NK-92 treated with Interleukin-12 subunit alpha and Interleukin-12 subunit beta, amount 100 ng/mL, for 24 hours (cell line): ENCODE measurements at places on chromosomes 2 and 18.

DNA sequence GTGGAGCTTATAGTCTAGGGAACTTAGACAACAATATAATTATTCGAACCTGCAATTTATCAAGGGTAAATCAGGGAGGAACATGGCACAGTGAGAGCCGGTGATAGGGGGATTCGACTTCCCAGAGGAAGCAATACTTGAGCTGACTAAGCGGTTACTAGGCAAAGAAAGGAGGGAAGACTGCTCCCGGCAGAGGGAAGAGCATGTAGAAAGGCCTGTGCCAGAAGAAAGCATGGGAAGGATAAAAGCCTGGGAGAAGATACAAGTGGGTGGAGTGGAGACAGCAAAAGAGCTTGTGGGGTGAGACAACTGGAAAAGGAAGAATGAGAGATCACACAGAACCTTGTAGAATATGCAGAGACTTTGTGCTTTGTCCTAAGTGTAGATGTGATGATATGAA is 93.3 kb downstream of the MARCHF4 start:
- DNase-seq, result no peak

DNA sequence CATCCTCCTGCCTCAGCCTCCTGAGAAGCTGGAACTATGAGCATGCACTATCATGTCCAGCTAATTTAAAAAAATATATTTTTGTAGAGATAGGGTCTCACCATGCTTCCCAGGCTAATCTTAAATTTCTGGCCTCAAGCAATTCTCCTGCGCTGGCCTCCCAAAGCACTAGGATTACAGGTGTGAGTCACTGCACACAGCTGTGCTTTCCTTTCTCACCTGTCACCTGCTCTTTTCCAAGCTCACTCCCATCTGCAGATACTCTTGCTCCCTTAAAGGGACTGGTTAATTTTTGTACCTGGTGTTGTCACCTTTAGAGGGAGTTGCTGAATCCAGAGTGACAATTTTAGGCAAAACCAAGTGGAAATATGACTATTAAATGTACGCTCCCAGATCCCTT is 178.2 kb downstream of the LOXHD1 start:
- DNase-seq, result no peak

GRCh38 chr2:19712850-19713249 is 188.9 kb downstream of the TTC32 start:
- DNase-seq, result no peak

- DNase-seq, result no peak
These were observed at the start of gene ST8SIA5 for GRCh38 chr18:46756559-46757201. Gene ST8SIA5 (minus strand): TSS chr18:46757053. CDS start chr18:46756508, 545 bp downstream.

DNA sequence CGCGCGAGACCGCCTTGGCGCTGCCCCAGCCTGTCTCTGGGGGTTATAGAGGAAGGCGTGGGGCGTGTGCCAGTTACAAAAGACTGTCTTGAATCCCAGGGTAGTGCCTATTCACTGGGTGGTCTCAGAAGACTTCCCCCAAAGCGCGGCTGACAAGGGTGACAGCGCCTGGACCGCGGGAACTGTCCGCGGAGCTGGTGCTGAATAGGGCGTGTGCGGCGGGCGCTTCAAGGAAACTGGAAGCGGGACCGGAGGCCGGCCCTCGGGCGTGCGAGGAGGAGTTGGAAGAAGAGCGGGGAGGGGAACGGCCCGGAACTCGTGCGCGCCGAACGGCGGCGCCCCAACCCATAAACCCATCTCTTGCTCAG is 2.3 kb downstream of the EGR4 start:
- DNase-seq, result no peak

DNA sequence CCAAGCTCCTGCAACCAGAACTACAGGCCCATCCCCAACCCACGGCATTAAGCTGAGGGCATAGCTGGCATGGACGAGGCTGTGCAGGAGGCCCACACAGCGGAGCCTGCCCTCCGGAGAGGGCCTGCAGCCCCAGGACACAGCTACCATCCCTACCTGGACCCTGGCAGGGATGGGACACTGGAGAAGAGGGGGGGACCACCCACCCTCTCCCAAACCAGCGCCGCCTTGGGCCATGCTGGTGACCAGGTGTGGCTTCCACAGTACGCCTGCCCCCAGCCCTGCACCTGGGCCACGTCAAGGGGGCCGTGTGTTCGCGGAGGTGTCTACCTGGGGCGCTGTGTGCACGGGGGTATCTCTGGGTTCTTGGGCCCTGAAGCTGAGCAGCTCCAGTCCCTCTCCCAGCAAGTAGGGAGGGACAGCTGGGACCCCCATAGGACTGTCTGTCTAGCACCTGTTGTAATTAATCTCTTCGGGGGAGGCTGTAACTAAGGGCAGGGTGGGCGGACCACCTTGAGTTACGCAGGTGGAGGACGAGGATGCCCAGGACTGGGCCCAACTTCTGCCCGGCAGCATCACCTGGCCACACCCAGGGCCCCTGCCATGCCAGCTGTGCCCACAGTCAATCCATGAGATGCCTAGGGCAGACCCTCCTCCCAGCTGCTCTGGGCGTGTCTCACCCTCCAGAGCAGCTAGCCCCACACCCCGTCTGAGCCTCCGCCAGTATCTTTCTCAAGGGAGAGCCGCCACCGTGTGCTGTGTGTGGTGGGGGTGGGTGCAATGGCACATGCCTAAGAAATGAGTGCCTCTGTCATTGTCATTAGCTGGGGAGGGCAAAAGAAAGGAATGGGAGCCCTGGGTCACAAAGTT is 18.3 kb downstream of the HS6ST1 start:
- no peak for DNase-seq
